ENCODE measurements at places on chromosomes 7 and 10.
A peak's percentile ranks its signal among the peaks of the same experiment; 100 is the strongest.

GRCh38 chr10:128485701-128486235 lies 359.5 kb upstream of the MKI67 start:
- DNase-seq = no peak

DNA sequence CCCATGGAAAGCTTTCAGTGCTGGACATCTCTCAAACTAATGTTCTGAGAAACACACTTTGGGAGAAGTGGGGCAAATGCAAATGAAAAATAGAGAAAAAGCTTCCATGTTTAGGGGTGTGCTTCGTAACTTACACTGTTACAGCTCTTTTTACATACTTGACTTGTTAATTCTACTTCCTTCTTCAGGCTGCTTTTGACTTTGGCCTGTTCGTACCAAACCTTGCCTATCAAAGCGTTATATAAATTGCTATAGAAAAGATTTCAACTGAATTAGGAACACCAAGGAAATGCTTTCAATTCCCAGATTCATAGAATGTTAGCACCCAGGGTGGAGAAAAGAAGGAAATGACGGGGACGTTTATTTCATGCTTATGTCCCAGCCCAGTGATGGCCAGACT lies 140.8 kb upstream of the PRR15 start:
- no peak for DNase-seq

DNA sequence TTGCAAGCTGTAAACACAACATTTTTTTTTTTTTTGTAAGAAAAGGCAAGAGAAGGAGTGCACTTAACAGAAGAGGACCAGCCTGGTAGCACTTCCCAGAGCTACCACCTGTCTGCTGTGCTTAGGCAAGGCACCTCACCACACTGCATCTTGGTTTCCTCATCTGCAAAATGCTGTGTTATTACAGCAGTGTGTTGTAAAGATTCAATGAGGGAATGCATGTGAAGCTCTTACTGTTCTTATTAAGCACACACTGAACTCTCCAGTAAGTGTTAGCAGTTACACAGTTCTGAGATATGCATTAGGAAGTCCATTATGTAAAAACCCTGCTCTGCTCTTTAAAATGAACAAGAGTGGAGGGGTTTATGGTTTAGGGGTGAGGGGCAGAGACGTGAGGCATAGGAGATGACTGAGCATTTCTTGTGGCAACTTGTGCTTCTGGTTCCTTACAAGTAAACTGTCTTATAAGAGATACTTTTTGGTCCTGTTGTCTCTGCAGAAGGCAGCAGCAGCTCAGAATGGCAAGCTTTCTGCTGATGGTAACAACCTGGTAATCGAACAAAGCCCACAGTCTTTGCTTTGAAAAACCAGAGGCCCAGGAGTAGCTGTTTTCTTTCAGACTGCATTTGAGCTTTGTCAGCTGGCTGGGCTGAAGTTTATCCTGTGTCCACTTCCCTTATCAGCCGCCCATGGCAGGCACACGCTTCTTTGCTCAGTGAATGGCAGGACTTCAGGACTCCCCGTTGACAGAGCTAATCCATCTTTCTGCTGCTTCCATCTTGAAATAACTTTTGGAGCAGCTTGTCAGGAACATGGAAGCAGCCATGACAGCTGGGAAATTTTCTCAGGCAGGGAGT lies 98.8 kb upstream of the BMPER start:
- DNase-seq = no peak

DNA sequence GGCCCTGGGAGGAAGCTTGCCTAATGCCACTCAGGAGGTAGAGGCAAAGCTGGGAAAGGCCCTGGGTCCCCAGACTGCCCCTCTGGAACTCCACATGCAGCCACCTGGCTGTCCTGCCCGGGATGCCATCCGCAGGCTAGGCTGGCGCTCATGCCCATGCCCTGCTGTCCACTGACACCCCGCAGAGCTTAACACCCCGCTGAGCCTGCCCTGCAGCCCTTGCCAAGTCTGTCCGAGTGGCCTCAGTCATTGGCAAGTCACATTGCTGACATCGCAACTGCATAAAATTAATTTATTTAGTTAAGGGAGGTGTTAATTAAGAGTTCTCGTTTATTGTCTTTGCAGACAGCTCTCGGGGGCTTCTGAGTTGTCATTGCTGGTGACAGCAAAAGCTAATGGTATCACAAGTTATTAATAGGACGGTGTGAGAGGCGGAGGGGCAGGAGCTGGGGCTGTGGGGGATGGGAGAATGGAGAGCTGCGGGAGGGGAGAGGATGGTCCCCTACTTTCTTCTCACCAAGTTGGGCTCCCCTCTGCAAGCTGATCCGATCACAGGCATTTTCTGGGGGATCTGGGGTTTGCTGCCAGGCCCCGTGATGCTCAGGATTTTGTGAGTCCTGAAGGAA lies 55.6 kb upstream of the PCBD1 start:
- DNase-seq = no peak

- no peak for DNase-seq
Observed at GRCh38 chr10:7493996-7494395, 83.2 kb upstream of the SFMBT2 start.

DNA sequence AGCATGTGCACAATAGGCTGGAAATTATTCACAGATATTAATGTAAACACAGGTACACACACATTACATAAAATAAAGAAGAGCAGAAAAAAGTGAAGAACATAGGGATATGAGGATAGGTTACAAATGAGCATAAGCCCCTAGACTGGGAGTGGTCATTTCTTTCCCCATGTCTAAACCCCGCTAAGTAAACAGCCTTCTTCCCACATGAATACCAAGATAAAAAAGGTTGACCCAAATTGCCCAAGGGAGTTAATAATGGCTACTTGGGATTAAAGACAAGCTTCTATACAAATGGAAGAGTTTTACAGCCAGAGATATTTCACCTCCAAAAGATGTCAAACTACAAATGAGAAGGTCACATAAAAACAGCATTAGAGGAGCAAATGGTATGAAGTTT lies 527.1 kb upstream of the CELF2 start:
- no peak for DNase-seq

GRCh38 chr7:151626422-151627115 lies 106.9 kb upstream of the RHEB start:
- peak; percentile 24 for DNase-seq

- DNase-seq = peak; percentile 3
Observed at GRCh38 chr7:70525991-70526390, 606.0 kb upstream of the GALNT17 start.

- no peak for DNase-seq
Observed at GRCh38 chr7:50304911-50305582, 531 bp downstream of the IKZF1 start.

- no peak for DNase-seq
Observed at GRCh38 chr7:66339141-66339540, 134.0 kb downstream of the TPST1 start.

DNA sequence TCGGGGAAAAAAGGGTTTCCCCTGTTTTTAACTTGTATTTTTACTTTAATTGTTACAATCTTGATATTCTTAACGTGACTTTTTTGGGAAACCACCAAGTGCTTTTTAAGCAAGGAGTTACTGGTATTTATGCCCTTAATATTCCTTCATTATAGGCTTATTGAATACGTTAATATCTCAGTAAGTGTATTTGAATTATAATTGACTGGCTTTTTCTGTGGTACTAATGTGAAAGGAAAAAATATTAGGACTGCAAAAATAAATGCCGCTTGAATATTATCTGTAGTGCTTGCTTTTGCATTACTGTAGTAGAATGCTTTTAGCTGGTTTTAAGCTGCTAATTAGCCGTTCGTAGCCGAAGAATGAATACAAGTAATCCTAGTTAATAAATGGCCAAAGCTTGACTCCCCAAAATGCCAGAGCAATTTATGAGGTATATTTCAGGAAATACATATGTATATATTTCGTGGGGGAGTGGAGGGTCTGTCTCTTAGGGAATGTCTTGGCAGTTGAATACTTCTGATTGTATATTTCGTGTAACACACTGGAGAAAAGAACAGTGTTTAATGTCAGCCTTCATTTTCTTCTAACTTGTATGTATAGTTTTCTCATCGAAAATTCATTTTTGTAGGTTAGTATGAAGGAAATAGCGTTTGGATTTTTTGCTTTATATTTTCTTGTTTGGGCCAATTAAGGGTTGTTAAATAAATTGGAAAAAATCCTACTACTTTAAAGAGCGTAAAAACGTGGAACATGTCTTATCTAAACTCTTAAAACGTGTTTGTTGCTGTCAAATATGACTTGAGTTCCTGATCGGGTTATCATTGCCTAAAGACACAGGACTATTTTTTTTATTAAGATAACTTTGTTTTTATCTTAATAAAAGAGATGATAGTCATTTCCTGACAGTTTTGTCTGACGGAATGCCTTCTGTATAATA lies 1.5 kb downstream of the PDCD4 start:
- peak; percentile 23 for DNase-seq

DNA sequence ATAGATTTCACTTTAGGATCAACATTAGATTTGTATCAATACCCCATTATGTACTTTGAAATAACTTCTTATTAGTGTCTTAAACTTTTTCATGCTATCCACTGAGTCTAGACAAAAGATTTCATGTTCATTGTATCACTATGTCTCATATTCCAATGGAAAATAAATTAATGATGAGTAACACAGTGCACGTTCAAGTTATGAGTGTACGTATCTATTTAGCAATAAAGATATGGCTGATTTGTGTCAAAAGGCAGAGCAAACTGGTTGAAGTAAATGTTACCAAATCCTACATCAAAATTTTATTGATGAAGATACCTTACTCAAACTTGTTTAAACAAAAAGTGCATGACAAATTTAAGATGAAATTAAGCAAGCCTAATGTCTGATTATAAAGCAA lies 102.4 kb downstream of the SEMA3E start:
- DNase-seq = peak; percentile 60

DNA sequence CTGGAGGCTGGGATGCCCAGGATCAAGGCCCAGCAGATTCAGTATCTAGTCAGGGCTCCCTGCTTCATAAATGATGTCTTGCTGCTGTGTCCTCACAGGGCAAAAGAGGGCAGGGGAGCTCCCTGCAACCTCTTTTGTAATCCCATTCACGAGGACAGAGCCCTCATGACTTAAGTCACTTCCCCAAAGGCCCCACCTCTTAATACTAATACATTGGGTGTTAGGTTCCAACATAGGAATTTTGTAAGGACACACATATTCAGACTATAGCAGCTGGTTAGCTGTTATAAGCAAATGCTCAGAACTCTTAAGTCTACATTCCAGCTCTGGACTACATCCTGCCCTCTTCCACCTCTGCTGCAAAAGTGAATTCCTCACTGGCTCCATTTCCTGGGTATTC lies 63.0 kb downstream of the VOPP1 start:
- DNase-seq = peak; percentile 58

- DNase-seq = peak; percentile 70
Observed at GRCh38 chr7:47570649-47571050, 11.3 kb downstream of the TNS3 start.

DNA sequence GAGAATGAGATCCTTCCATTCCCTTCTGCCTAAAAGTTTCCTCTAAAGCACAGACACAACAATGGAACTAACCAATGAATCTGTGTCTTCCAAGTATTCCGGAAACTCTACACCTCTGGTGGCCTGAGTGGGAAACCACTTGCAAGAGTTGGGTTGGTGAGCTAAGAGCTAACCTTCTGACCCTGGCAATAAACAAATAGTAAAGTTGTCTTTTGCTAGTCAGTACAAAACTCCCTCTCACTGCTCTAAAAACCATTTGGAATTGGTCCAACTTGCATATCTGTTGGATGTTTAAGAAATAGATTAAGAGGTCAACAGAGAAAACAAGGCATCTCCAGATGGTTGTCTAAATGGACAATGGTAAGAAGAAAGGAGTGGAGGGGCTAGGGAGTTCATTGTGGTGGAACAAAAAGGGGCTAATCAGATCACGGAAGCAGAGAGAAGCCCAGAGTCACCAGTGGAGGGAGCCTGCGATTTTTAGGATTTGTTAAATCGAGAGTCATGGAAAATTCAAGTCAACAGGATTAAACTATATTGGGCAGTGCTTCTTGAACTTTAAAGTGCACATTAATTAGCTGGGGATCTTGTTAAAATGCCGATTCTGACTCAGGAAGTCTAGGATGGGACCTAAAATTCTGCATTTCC lies 192.3 kb downstream of the EVX1 start:
- DNase-seq = peak; percentile 22

- no peak for DNase-seq
Observed at GRCh38 chr7:111368381-111369065, 193.8 kb downstream of the IMMP2L start.

DNA sequence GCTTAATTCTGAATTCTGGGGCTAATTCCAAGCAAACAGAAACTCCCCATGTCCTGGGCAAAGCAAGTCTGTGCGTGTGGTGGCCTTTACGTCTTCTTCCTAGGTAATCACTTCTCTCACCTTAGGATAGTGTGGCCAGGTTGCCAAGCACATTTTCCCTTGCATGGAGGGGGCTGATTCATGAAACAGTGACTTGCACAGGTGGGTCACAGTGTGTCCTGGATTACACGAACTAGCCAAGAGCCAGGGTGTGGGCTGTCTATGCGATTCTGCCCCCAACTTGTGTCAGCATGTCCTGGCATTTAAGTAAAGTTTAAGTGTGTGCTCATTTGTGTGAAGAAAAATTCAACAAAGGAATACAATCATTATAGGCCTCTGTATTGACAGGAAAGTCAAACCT lies 18.5 kb upstream of the SEM1 start:
- DNase-seq = no peak

GRCh38 chr10:74223755-74224529 lies 72.9 kb downstream of the ADK start:
- peak; percentile 72 for DNase-seq

DNA sequence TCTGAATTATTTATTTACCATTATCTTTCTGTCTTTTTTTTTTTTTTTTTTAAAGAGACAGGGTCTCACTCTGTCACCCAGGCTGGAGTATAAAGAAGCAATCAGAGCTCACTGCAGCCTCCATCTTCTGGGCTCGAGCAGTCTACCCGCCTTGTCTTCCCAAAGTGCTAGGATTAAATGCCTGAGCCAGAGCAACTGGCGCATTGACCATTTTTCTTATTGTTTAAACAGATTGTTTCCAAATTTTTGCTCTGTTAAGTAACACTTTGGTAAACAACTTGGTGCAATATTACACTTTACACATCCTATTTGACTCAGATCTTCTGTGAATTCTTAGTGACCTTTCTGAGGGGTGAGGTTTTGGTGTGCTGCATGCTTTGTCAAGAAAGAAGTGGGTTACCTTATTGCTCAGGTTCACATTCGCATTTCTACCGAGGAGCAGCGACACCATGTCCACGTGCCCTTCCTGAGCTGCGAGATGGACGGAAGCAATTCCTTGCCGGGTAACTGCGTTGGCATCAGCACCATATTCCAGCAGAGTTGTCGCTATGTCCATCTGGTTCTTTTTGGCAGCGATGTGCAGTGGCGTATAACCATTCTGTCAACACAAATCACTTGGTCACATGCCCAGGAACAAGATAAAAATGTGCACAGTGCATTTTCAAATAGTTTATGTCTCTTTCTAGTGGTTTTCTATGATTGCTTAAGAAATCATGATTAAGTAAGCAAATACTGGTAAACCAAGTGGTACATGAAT lies 203.2 kb downstream of the ANK3 start:
- peak; percentile 61 for DNase-seq

GRCh38 chr10:61049386-61049785 lies 105.4 kb upstream of the RHOBTB1 start:
- no peak for DNase-seq

DNA sequence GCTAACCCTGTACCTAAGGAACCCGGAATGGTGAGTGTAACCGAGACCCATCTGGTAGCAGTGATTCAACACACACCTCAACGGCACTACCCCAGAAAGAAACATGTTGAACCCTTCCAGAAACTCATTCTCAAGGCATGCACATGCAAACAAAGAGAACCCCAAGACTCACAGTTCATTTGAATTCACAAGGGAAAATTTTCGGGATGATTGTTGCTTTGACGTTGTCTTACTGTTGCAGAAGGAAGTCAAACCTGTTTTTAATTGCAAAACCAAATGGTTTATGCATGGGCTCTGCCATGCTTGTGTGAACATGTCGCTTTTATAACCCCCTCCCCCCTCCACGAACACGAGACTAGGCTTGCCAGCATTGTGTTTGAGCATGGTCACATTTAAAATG lies 539.7 kb downstream of the GATA3 start:
- DNase-seq = no peak
